Large intestine (tissue), 12 donors: ENCODE measurements at places on chromosomes 7 and 10.

DNA sequence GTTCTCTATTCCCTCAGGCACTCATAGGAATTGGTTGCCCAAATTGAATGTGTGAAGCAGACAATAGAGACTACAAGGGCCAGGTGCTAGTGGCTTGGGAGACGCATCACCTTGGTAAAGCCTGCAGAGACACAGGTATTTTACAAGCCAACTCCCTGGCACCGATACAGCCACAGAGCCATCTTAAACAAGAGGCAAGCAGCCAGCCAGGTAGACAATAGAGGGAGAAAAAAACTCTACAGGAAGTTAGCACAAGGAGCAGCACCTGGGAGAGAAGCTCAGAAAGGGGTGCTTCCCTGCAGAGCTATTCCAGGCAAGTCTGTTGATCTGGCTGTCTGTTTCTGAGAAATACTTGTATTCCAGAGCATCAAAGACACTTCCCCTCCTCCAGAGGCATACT lies 43.0 kb upstream of the CDK1 start:
- no peak for DNase-seq
- H3K4me1 ChIP-seq: peaks cover 8% of the 10 kb centered on the region
- H3K27me3 ChIP-seq: no peaks in the 10 kb centered on the region
- H3K4me3 ChIP-seq: no peak overlapping the region
- H3K27ac ChIP-seq: no peak overlapping the region
- H3K36me3 ChIP-seq: no peaks in the 10 kb centered on the region

- DNase-seq: no peak
- H3K27me3 ChIP-seq: no peaks in the 10 kb centered on the region
- no peak overlapping the region for H3K27ac ChIP-seq
- no peaks in the 10 kb centered on the region for H3K36me3 ChIP-seq
- H3K4me1 ChIP-seq: no peaks in the 10 kb centered on the region
- H3K4me3 ChIP-seq: no peak overlapping the region
These were observed 10.5 kb upstream of the SLC26A3 start for GRCh38 chr7:107813524-107813923.

DNA sequence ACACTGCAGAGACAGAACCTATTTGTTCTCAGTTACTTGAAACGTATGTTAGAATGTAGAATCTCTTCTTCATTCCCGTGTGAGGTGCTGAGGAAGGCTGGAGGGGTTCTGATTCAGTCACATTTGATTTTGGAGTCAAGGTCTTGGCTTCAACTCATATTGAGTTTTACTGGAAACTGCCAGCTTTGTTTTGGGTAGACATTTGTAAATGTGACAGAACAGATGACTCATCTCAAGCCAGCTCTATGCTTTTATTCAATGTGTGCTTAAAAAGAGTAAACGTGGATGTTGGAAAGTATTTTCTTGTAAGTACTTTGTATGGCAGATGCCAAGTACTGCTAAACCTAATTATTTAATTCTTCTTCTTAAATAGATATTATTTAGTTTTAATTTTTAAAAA lies 780.8 kb upstream of the C7orf33 start:
- H3K4me3 ChIP-seq: no peak overlapping the region
- no peak for DNase-seq
- H3K27ac ChIP-seq: no peak overlapping the region
- H3K36me3 ChIP-seq: no peaks in the 10 kb centered on the region
- H3K4me1 ChIP-seq: no peaks in the 10 kb centered on the region

- no peaks in the 10 kb centered on the region for H3K36me3 ChIP-seq
- H3K4me3 ChIP-seq: no peak overlapping the region
- peaks cover 12% of the 10 kb centered on the region for H3K27me3 ChIP-seq
- no peak overlapping the region for H3K27ac ChIP-seq
- H3K4me1 ChIP-seq: no peaks in the 10 kb centered on the region
These were observed 8.1 kb upstream of the CDCA7L start for GRCh38 chr7:21953781-21954180.

DNA sequence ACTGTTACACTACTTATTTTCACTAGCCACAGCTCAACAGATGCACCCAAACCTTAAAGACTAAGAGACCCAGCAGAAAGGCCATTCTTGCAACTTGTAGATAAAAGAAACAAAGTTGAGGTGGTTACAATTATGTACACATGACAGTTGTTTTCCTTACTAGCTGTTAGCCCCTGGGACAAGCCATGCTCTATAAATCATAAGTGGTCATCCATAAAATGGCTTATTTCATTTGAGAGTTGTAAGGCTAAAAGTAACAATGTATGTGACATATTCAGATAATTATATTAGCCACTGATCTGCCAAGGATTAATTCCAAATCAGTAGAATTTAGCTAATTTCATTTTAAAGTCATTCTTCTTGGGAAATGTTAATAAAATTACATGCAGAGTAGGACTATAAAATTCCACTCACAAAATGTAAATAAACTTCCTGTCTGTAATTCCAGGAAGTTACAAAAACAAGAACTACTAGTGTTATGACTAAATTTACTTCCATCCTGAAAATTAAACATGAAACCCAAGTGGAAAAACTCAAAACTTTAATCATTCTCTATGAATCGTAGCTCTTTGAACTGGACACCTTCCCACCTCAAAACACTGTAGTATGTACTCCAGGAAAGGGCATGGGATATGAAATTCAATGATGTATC lies 13.3 kb downstream of the SLC37A3 start:
- no peak for DNase-seq
- no peaks in the 10 kb centered on the region for H3K27me3 ChIP-seq
- H3K27ac ChIP-seq: no peak overlapping the region
- no peak overlapping the region for H3K4me3 ChIP-seq
- H3K4me1 ChIP-seq: no peaks in the 10 kb centered on the region

DNA sequence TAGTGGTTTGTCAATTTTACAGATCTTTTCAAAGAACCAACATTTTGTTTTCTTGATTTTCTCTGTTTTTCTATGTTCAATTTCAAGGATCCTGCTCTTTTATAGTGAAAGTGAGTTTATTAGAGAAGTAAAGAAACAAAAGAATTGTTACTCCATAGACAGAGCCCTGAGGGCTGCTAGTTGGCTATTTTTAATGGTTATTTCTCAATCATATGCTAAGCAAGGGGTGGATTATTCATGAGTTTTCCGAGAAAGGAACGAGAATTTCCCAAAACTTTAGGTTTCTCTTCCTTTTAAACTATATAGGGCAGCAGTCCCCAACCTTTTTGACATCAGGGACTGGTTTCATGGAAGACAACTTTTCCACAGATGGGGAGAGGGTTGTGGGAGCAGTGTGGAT lies 165.0 kb downstream of the CCSER2 start:
- no peak overlapping the region for H3K4me3 ChIP-seq
- H3K4me1 ChIP-seq: no peaks in the 10 kb centered on the region
- no peak overlapping the region for H3K27ac ChIP-seq
- no peaks in the 10 kb centered on the region for H3K27me3 ChIP-seq
- peaks cover 2% of the 10 kb centered on the region for H3K36me3 ChIP-seq

DNA sequence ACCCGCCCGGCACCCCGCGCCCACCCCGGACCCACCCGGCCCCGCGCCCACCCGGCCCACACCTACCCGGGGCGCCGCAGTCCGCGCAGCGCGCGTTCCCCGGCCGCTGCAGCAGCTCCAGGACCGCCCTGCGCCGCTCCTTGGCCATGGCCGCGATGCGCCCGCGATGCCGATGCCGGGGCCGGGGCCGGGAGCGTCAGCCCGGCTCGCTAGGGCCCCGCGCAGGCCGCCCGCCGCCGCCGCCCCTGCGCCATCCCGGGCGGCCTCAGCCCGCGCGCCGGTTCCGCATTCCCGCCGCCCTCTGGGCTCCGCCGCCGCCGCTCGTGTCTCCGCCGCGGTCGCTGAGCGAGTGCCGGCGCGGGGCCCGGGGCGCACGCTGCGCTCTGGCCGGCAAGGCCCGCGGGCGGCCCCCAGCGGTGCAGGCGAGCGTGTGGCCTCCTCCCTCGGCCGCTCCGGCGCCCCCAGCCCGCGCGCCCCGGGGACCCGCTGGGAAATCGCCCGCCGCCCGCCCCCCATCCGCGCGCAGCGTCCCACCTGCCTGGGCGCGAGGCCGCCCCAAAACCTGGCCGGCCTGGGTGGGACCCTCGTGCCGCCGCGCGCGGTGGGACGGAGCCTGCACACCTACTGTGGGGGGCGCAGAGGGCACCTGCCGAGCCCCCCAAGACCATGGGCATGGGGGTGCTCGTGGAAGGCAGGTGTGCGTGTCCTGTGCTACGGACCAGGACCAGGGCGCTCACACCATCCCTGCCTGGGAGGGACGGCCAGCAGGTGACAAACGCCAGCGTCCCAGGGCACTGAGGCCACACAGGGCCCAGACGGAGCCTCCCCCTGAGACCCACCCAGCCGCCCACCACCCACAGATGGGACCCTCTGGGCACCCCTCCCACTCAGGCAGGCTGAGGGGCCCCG lies at the start of gene ADAP1:
Gene ADAP1 (minus strand): TSS at position 351 of the 909 bp plus-strand sequence. CDS start 203 bp downstream, at position 148.
- peak within 1 kb of the TSS; percentile 63 for H3K27ac ChIP-seq
- peak; percentile 79 for DNase-seq
- H3K4me3 ChIP-seq: peak within 1 kb of the TSS; percentile 40

GRCh38 chr7:123749537-123749857 lies 694 bp upstream of the WASL start:
- H3K36me3 ChIP-seq: no peaks in the 10 kb centered on the region
- no peaks in the 10 kb centered on the region for H3K27me3 ChIP-seq
- H3K4me3 ChIP-seq: peak overlapping the region; percentile 82
- peak; percentile 56 for DNase-seq
- H3K27ac ChIP-seq: peak overlapping the region; percentile 99

GRCh38 chr10:12588091-12588860 lies 238.9 kb downstream of the CAMK1D start:
- H3K4me1 ChIP-seq: no peaks in the 10 kb centered on the region
- no peak overlapping the region for H3K4me3 ChIP-seq

GRCh38 chr7:138902161-138902560 lies 79.0 kb downstream of the KIAA1549 start:
- no peaks in the 10 kb centered on the region for H3K27me3 ChIP-seq
- no peak overlapping the region for H3K27ac ChIP-seq
- H3K36me3 ChIP-seq: peaks cover 3% of the 10 kb centered on the region
- no peak overlapping the region for H3K4me3 ChIP-seq
- no peak for DNase-seq

GRCh38 chr10:110501142-110501937 lies 3.6 kb downstream of the DUSP5 start:
- DNase-seq: peak; percentile 91
- peaks cover 5% of the 10 kb centered on the region for H3K27me3 ChIP-seq
- peak overlapping the region; percentile 5 for H3K4me3 ChIP-seq
- H3K27ac ChIP-seq: peak overlapping the region; percentile 80

DNA sequence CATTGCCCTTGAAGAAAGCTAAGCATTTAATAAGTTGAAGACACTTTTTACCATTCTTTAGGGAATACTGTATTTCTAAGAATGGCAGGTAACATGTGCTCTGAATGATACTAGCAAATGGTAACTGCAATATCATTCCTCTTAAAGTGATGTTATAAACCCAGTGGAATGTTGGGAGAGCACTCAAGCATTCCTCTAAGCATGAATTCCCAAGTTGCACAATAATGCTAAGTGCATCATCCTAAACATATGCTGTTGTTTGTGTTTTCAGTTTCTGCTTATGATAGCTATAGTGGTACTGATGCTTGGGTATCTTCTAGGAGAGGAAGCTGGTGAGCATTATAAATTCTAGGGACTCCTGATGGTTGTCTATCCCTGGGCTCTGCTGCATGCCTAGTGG lies 673.9 kb downstream of the PHTF2 start:
- H3K4me3 ChIP-seq: no peak overlapping the region
- H3K4me1 ChIP-seq: no peaks in the 10 kb centered on the region
- H3K27me3 ChIP-seq: no peaks in the 10 kb centered on the region
- no peaks in the 10 kb centered on the region for H3K36me3 ChIP-seq

GRCh38 chr10:13347043-13347499 lies 1.0 kb downstream of the SEPHS1 start:
- H3K27me3 ChIP-seq: peaks cover 11% of the 10 kb centered on the region
- peaks cover 9% of the 10 kb centered on the region for H3K4me1 ChIP-seq
- H3K36me3 ChIP-seq: peaks cover 7% of the 10 kb centered on the region
- H3K4me3 ChIP-seq: peak overlapping the region; percentile 77
- no peak for DNase-seq

GRCh38 chr7:109782806-109783205 lies 1213.1 kb downstream of the DNAJB9 start:
- no peak overlapping the region for H3K27ac ChIP-seq
- no peaks in the 10 kb centered on the region for H3K27me3 ChIP-seq
- DNase-seq: no peak
- H3K4me3 ChIP-seq: no peak overlapping the region

DNA sequence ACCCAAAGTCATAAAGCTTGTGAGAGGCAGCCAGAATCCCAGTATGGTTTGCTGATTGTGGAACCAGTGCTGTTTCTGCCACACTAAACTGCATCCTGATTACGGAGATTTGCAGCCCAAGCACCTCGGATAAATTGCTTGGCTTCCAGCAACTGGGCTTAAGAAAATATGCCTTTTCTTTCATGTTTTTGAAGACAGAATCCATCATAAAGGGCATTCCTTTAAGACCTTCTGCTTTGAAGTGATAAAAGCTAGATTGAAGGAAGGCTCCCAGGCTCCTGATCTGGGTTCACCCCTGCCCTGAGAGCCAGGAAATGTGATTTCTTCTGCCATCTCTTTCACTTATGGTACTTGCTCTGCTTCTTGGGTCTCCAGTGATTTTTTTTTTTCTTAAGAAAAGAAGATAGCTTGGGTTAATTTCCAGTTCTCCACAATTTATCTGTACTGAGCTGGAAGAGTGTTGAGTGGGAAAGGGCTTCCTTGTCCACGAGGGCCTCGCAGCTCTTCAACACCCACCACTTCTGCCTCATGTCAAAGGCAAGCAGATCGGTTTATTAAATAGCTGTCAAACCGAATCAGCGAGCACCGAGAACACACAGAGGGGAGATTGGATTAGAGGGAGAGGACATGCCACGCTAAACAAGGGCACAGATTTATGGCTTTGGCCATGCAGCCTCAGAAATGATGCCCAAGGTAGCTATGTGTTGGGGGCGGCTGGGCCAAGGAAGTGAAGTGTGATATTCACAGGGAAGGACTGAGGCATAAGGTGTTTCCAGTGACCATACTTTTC lies 94.9 kb upstream of the TBX20 start:
- H3K36me3 ChIP-seq: no peaks in the 10 kb centered on the region
- H3K4me1 ChIP-seq: no peaks in the 10 kb centered on the region
- no peak overlapping the region for H3K27ac ChIP-seq
- H3K4me3 ChIP-seq: no peak overlapping the region

DNA sequence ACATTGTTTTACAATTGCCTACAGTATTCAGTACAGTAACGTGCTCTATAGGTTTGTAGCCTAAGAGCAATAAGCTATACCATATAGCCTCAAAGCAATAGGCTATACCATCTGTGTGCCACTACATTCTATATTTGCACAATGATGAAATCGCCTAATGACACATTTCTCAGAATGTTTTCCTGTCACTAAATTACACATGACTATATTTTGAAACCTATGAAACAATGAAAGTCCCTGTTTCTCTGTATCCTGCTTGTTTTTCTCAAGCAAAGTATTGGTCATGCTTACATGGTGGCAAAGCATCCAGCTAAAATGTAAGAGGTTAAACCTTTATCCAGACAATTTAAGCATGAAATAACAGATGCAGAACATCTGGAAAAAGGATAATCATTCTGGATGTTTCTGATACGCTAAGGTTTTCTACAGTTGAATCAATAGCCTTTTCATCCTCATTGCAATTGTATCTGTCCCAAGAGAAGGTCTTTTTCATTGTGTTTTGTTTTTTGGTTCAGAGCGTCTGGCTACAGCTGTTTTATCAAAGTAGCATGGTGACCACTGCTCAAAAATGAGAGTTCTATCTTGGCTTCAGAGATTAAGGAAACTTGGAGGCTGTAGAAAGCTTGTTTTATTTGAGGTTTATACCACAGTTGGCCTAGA lies 81.7 kb downstream of the CSTF2T start:
- H3K27ac ChIP-seq: no peak overlapping the region
- no peaks in the 10 kb centered on the region for H3K4me1 ChIP-seq
- DNase-seq: no peak
- no peaks in the 10 kb centered on the region for H3K36me3 ChIP-seq
